Bladder microvascular endothelial cell (primary cell): ENCODE measurements at places on chromosomes 3 and 15. TPM values are rescaled to one million over a fixed set of nuclear protein-coding genes. Genes with fewer than 3 reads are reported as not detected.

SHC4 gene
- total RNA-seq, result 0.16 and 0.57 TPM in 2 replicates

IP6K1 gene
- 34.6 and 66.0 TPM in 2 replicates for total RNA-seq

KBTBD12 gene
- total RNA-seq, result not detected in 2 replicates

TNNC1 gene
- total RNA-seq, result 0.25 TPM in 1 of 2 replicates, not detected in the other

LHFPL4 gene
- total RNA-seq, result 0.06 TPM in 1 of 2 replicates, not detected in the other

SLC9C1 gene
- total RNA-seq, result 0.13 TPM in 1 of 2 replicates, not detected in the other

SAXO2 gene
- 0.06 and 0.65 TPM in 2 replicates for total RNA-seq

C3orf22 gene
- not detected in 2 replicates for total RNA-seq

PARL gene
- total RNA-seq, result 21.0 and 25.6 TPM in 2 replicates

PIF1 gene
- 5.9 and 13.4 TPM in 2 replicates for total RNA-seq

KBTBD8 gene
- 2.1 and 3.0 TPM in 2 replicates for total RNA-seq

C3orf85 gene
- total RNA-seq, result not detected in 2 replicates

NOX5 gene
- total RNA-seq, result under 0.01 TPM in 1 of 2 replicates, not detected in the other

SOX14 gene
- total RNA-seq, result not detected in 2 replicates

CYP1A1 gene
- 22.8 and 31.5 TPM in 2 replicates for total RNA-seq

KIF7 gene
- 0.81 and 2.3 TPM in 2 replicates for total RNA-seq

SLC35G2 gene
- 16.8 and 27.5 TPM in 2 replicates for total RNA-seq

ATP10A gene
- 0.13 and 0.49 TPM in 2 replicates for total RNA-seq

SCG5 gene
- total RNA-seq, result 0.49 and 0.82 TPM in 2 replicates

FOXB1 gene
- not detected in 2 replicates for total RNA-seq

GP9 gene
- total RNA-seq, result not detected in 2 replicates

NANOGP8 gene
- not detected in 2 replicates for total RNA-seq

ADAMTS17 gene
- total RNA-seq, result 0.38 TPM in 1 of 2 replicates, not detected in the other
